ENCODE measurements at places on chromosomes 5 and 9.

GRCh38 chr9:79812507-79813257 lies 240.9 kb downstream of the TLE4 start:
- no peak for DNase-seq

GRCh38 chr5:106093134-106093533 lies 1577.6 kb downstream of the EFNA5 start:
- DNase-seq: no peak

- no peak for DNase-seq
These were observed 49.2 kb upstream of the CPLX2 start for GRCh38 chr5:175822225-175822624.

- DNase-seq: no peak
These were observed 670.1 kb upstream of the CDH9 start for GRCh38 chr5:27708534-27708933.

DNA sequence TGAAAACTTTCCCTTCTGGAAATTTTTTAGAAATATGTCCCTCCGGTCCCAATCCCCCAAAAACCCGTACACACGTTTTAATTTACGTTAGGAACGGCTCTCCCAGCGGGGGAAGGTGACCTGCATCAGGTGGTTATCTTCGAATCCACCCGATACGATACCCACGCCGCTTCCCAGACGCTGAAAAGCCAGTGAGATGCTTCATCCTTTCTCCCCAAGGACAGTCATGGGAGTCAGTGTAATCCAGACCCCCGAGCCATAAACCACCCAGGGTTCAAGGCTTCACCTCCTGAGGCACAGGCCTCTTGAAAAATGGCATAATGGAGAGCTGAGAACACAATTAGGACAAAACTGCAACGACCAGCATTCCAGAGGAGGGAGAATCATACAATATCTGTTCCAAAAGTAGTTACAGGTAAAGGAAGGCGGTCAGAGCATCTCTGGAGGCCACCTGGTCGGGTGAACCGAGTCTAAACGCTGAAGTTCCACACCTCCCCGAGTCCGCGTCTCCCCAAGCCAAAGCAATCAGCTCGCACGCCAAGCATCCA lies 857 bp downstream of the FAM169A start:
- no peak for DNase-seq

DNA sequence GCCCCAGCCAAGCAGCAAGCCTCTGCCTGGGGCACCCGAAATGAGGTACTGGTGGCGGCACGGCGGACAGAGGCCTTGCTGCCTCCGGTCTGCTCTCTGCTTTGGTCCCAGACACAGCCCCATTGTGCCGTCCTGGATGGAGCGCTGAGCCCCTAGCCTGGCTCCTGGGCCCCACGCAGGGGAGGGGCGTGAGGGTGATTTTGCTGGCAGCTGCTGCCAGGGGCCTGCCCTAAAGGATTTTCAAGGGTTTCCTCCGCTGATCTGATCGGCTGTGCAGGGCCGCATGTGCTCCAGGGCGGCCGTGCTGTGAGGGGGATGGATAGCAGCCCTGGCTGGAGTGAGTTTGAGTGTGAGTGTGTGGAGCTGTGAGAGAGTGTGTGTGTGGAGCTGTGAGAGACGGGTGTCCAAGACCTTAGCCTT lies 1.3 kb downstream of the GPSM1 start:
- no peak for DNase-seq

DNA sequence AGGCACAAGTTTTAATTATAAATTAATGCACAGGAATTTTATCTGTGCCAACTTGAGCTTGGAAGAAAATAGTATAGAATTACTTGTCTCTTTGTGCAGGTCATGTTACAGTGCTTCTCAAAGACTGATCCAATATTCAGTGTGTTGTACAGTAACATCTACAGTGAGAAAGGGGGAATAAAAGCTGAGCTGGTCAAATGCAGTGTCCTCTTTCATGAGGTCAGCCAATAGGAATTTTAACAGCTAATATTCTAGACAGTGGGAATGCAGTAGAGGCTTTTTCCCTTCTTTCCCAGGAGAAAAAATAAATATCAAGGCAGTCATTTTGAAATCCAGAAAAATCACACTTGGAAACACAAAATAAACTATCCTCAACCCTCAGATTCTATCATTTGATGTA lies 95.7 kb upstream of the ITGA1 start:
- DNase-seq: no peak

- no peak for DNase-seq
These were observed 71.5 kb upstream of the PLPP6 start for GRCh38 chr9:4590430-4591122.

- DNase-seq: no peak
These were observed 81.4 kb upstream of the PIK3R1 start for GRCh38 chr5:68134033-68134668.

DNA sequence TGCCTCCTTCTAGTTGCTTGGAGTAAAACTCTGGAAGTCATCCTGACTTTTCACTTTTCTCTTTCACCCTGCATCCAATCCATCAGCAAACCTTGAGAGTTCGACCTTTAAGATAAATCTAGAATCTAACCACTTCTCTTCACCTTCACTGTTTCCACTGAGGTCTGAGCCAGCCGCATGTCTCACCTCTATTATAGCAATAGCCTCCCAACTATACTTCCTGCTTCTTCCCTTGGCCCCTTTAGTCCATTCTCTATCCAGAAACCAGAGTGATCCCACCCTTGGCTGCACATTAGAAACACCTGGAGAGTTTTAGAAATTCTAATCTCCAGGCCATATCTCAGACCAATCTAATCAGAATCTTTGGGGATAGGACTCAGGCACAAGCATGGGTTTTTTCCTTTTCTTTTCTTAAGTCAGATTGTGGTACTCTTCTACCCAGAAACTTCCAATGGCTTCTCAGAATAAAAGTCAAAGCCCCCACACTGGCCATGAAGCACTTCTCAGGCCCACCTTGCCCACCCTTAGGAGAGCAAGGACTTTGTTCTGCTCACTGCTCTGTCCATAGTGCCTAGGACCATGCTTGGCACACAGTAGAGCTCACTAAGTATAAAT lies 33.1 kb downstream of the MFAP3 start:
- no peak for DNase-seq

- DNase-seq: no peak
These were observed 267.6 kb upstream of the IRX2 start for GRCh38 chr5:3019045-3019444.

DNA sequence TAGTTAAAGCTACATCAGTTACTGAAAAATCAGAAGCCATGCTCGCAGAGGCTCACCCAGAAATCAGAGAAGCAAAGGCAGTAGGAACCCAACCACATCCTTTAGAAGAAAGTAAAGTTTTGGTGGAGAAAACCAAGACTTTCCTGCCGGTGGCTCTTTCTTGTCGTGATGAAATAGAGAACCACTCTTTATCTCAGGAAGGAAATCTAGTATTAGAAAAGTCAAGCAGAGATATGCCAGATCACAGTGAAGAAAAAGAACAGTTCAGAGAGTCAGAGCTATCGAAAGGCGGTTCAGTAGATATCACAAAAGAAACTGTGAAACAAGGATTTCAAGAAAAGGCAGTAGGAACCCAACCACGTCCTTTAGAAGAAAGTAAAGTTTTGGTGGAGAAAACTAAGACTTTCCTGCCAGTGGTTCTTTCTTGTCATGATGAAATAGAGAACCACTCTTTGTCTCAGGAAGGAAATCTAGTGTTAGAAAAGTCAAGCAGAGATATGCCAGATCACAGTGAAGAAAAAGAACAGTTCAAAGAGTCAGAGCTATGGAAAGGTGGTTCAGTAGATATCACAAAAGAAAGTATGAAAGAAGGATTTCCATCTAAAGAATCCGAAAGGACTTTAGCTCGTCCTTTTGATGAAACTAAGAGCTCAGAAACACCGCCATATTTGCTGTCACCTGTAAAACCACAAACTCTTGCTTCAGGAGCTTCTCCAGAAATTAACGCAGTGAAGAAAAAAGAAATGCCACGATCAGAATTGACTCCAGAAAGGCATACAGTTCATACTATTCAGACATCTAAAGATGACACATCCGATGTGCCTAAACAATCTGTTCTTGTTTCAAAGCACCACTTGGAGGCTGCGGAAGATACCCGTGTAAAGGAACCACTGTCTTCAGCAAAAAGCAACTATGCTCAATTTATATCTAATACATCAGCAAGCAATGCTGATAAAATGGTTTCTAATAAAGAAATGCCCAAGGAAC lies 47.2 kb downstream of the CMYA5 start:
- no peak for DNase-seq

DNA sequence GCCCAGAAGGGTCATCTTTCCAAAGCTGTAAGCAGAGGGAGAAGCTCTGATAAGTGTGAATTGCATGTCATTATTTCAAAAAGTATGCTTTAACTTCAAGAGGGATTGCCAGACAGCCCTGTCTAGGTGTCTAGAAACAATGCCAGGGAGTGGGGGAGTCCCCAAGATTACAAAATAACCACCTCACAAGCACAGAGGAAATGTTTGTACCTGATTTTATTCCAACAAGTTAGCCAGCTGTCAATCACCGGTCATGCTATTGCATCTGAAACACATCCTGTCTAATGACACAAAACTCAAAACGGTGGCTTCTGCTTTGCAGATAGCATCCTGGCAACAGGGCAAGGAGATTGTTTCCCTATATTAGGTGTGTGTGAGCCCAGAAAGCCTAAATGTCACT lies 154.2 kb upstream of the WWC1 start:
- DNase-seq: no peak

DNA sequence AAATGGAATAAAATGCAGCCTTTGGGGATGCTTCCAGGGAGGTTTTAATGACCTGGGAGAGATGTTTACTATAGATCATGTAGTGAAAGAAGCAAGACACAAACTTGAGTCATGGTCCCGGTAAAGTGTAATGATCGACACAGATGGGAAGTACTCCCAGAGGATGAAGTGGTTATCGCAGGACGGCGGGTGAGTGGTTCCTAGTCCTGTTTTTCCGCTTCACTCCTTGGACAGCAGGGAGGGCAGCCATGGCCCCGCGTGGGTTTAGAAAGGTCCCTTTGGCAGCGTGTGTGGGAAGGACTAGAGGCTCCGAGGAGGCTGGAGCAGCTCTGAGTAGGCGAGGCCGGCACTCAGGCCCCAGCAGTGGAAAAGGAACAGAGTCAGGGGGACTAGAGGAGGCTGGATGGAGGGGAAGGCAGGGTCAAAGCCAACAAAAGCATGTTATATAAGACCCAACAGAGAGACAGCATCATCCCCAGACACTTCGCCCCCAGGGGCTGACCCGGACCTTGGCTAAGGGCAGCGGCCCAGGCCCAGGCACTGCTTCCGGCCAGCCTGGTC lies 49.2 kb upstream of the STXBP1 start:
- DNase-seq: no peak

GRCh38 chr5:10400831-10401230 lies 40.8 kb upstream of the ROPN1L start:
- no peak for DNase-seq

DNA sequence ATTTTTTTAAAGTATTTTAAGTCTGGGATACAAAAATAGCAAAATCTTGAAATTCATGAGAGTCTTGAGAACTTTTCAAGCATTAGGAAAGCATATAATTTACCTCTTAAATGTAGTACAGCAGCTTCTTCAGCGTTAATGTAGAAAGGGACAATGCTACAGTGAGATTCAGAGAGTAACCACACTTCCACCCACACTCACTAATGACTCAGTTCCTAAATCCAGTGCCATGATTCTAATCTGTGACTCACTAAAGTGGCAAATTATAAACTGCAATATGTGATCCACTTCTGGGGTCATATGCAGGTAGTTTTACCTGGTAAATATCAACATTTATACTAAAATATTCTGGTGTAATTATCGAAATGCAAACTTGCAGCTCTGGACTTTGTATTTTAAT lies 434.5 kb upstream of the TUSC1 start:
- no peak for DNase-seq

DNA sequence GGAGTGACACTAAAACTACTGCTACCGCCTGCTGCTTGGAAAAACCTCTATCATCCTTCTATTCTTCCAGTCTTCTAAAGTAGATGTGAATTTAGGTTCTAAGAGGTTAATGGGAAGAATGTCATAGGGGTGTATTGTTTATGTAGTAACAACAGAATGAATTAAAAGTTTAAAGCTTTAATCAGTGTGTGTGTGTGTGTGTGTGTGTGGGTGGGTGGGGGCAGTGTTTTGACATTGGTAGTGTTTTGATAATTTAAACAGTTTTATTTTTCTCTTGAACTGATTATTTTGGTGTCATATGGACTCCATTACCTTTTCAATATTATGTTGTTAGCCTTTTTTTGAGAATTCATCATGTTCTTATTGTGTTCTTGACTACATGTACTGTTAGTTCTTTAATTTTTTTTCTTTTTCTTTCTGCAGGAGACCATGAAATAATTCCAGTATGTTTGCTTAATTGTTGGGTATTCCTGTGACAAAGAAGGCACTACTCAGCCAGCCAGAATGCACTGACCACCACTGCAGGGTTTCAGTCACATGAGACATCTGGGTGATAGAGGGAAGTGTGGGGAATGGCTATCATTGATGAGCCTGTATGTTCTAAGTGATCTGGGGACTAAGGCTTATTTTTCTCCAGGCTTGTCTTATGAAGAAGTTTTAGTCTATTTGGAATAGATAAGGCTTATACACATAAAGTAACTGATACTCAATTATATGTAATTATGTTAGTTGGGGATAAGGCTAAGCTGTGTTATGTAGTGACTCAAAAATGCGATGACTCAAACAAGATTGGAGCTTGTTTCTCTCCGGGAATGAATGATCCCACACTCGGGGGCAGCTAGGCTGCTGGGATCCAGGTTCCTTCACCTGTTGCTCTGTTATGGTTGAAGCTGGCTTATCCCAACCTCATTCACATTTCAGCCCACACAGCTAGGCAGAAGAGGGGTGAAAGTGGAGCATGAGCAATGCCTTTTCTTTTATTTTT lies 50.2 kb upstream of the ACTBL2 start:
- no peak for DNase-seq

- no peak for DNase-seq
These were observed 14.4 kb upstream of the SLC46A2 start for GRCh38 chr9:112905084-112905483.

GRCh38 chr5:86536396-86536795 lies 81.3 kb upstream of the COX7C start:
- no peak for DNase-seq

GRCh38 chr5:172486451-172486850 lies 32.1 kb upstream of the SH3PXD2B start:
- DNase-seq: no peak

DNA sequence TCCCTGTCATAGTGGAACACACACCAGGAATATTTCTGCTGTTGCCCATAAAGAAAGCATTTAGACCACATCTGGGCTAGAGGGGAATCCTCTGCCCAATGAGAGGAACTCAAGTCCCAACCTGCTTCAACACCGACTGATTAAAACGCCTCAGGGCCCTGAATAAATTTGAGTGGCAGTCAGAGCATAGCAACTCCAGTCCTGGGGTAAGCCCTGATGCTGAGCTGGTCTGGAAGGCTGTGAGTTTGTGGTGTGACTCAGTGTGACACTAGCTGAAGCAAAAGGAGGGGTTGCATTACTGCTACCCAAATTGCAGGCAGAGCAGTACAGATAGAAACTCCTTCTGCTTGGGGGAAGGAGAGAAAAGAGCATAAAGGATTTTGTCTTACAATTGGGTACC lies 148.3 kb downstream of the PRDM9 start:
- no peak for DNase-seq

DNA sequence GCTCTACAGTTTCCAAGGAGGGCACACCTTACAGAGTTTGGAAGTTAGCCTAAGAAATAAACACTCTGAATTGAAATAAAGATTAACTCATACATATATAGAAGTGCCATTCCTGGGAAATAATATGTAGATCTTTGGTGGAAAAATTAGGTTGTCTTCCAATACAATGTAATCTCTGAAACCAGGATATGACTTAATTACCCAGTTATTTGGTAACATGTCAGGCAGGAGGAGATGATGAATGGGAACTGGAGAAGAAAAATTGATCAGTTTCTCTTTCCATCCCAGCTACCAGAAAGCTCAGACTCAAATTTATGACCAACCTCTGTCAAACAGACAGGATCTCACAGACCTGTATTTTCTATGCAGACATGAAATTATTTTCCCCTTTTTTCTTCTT lies 215.2 kb upstream of the SNX2 start:
- DNase-seq: no peak
